ENCODE measurements at places on chromosomes 5 and 9.

- no peak for DNase-seq
Measured at GRCh38 chr9:133862585-133863256, 124.6 kb upstream of the SARDH start.

GRCh38 chr5:159471904-159472303 is 141.6 kb upstream of the IL12B start:
- DNase-seq, result no peak

DNA sequence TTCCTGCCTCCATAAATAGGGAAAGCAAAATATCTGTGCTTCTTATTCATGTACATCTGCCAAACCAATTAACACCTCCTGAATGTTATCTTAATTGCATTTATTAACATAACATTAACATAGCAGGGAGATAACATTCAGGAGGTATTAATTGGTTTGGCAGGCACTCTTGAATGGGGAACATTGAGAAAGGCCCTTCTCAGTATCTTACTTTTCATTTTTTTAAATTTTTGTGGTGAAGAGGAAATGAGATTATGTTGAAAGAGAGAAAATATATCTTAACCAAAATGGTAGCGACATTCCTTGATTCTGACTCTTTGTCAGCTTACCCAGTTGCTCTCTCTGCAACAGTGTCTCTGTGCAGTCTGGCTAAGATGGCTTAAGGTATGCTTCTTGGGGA is 100.4 kb upstream of the TLE1 start:
- DNase-seq, result no peak

GRCh38 chr9:108463932-108464606 is 391.7 kb downstream of the ACTL7B start:
- no peak for DNase-seq

- DNase-seq, result no peak
Measured at GRCh38 chr9:133647148-133647547, 11.0 kb downstream of the DBH start.

GRCh38 chr9:118395415-118395814 is 691.2 kb downstream of the TLR4 start:
- no peak for DNase-seq

- no peak for DNase-seq
Measured at GRCh38 chr9:37921168-37921510, 17.2 kb upstream of the SLC25A51 start.

DNA sequence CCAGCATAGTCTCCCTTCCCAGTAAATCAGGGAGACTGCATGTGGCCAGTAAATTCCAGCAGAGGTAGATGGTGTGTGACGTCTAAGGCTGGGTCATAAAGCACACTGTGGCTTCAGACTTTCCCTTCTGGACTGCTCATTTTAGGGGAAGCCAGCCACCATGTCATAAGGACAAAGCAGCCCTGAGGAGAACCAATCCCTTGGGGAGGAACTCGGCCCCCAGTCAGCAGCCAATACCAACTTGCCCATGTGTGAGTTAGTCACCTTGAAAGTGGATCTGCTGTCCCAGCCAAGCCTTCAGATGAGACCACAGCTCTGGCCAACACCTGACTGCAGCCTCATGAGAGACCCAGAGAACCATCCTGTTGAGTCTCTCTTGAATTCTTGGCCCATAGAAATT is 14.7 kb upstream of the NINJ1 start:
- DNase-seq, result no peak

DNA sequence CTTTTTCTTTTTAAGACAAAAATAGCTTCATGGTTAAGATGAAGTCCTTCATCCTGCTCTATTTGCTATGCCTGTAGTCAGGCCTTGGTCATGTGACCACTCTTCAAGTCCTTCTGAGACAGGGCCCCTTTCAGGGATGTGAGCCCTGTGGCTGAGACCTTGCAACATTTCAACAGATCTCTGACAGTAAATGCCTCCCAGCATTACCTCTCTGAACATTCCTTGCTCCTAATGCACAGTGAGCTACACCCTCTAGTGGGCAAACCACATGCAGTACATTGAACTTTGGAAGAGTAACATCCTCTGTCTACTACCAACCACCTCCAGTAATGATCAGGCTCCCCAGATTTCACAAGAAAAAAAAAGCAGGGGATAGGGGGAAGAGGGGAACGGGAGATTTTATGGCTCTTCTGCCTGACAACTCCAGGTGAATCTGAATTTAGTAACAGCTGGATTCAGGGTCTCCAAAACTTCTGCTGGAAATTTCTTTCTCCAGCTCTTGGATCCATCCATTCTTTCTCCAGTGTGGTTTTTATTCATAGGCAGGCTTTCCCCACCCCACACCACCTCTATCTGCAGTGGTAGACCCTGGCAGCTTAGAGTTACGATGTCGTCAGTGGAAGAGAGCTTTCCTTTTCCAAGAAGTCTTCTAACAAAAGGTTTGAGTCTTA is 8.9 kb upstream of the FBXO38 start:
- DNase-seq, result no peak

DNA sequence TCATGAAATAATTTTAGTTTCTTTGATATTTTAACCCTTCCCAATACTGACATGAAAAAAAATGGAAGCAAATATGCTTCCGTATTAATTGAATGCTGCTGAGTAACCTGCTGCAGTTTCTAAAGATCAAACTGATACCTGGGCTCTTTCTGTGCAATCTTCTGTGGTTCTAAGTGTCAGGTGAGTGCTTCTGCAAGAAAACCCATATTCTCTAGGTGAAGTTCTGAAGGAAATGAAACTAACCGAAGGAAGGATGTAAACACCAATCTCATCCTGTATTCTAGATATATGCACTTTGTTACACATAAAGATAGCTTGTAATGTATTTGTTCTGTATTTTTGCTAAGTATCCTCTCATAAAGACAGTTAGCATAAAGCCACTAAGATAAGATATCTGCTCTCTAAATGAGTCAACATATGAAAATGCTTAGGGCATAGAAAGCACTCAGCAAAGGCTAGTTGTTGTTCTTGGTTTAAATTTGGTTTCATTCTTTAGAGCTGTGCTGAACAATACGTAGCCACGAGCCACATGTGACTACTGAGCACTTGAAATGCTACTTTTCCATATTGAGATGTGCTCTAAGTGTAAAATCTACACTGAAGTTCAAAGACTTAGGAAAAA is 52.0 kb downstream of the ITGA2 start:
- no peak for DNase-seq

- DNase-seq, result no peak
Measured at GRCh38 chr9:127437497-127438264, 13.5 kb downstream of the ZNF79 start.

DNA sequence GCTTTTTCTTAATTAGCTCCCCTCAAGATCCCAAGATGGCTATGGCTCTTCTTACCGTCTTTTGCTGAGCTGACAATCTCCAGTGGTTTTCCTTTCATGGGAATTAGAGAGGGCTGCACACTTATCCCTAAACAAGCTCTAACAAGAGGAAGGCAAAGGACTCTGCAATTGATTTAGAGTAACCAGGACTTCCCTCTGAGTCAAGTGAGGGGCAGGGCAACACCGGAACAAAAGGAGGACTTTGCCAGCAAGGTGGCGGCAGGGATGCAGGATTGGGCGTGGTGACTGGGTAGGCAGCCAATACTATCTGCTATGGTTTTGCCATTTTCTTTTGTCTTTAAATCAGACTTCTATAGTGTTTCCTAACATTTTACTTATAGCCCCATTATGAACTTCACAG is 9.8 kb downstream of the SLC44A1 start:
- no peak for DNase-seq

- no peak for DNase-seq
Measured at GRCh38 chr5:20572614-20573013, 584.6 kb upstream of the CDH18 start.

- no peak for DNase-seq
Measured at GRCh38 chr9:3214741-3215140, 311.1 kb downstream of the RFX3 start.

- DNase-seq, result no peak
Measured at GRCh38 chr9:91198405-91198804, 163.3 kb downstream of the AUH start.

GRCh38 chr5:50808406-50808805 is 142.0 kb downstream of the PARP8 start:
- no peak for DNase-seq

DNA sequence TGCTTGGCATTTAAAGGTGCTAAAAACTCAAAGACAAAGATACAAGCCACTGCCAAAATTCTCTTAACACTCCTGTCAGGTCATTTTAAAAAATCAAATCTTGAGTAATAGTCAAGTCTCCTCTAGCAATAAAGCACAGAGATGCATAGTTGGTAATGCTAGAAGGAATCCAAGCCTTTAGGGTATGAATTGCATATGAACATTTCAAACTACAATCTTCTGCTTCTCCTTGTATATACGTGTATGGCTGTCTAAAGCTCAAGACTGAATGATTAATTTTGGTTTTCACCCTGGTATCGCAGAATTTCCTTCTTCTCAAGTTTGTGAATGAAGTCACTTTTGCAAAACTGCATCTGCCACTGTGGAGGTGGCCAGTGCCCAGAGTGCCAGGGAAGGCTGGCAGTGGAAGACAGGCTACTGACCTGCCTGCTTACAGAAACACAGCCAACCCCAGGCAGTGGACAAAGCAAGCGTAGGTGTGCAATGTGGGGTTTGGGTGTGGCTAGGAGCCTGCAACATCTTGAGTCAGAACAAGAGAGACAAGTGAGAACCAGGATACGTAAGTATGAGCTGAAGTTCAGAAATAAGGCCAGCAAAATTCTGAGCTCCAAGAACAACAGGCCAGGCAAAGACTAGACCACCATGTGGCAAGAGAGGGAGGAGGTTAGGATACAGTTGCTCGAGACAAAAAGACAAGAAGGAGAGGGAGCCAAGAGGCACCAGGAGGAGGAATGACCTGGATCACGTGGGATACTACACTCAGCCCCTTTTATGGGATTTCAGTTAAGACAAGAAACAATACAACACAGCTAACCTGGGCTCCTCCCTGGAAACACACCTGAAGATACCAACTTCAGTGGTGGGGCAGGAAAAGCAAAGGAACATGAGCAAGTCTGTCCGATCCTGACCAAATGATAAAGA is 22.6 kb downstream of the MYO10 start:
- DNase-seq, result no peak

- no peak for DNase-seq
Measured at GRCh38 chr5:1127959-1128785, 16.3 kb upstream of the SLC12A7 start.

DNA sequence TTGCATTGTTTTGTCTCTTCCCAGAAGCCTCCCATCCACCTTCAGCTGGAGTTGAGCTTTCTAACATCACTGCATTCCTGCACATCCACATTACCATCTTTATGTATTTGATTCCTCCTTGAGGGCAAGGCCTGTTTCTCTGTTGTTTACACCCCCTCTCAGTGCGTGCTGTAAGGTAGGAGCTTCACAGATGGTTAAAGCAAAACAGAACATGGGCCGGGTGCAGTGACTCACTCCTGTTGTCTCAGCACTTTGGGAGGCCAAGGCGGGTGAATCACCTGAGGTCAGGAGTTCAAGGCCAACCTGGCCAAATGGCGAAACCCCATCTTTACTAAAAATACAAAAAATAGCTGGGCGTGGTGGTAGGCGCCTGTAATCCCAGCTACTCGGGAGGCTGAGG is 110.9 kb downstream of the KCNIP1 start:
- no peak for DNase-seq

GRCh38 chr9:118896324-118897000 is 472.8 kb downstream of the BRINP1 start:
- no peak for DNase-seq

DNA sequence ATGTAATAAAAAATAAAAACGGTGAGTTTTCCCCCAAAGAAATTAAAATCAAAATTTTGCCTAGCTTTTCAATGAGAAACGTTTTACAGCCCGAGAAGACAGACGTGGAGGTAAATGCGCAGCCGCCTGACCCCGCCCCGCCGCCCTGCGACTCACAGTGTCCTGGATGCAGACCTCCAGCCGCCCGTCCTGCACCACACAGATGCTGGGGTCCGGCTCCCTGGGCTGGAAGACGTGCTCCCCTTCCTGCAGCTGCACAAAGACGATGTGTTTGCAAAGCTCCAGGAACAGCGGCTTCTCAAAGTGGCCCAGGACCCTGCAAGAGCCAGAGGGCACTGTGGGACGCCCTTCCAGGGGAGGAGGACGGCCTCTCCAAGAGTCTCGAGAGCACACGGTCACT is 7.7 kb downstream of the PNPLA7 start:
- DNase-seq, result no peak

DNA sequence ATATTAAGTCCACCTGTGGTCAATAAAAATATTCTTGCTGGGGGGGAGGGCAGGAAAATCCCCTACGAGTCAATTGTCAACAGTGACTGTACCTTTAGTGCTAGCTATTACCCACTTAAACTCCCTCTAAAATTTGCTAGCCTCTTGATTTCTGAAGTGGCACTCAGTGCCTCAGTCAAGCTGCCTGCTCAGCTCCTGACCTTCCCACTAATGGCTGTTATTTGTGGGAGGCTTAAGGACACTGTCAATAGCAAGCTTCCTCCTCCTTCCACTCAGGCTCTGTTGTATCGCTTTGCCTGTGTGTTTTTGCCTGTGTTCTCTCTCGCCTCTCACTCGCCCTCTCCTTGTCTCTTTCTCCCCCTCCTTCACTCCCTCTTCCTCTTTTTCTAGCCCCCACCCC is 140.8 kb downstream of the BNC2 start:
- DNase-seq, result no peak

GRCh38 chr5:134794082-134794481 is 35.5 kb downstream of the DDX46 start:
- no peak for DNase-seq

- DNase-seq, result no peak
Measured at GRCh38 chr9:31302620-31303418, 1081.6 kb upstream of the ACO1 start.

GRCh38 chr5:159965031-159965837 is 43.7 kb upstream of the TTC1 start:
- DNase-seq, result no peak

- no peak for DNase-seq
Measured at GRCh38 chr5:62718324-62718723, 139.7 kb downstream of the LRRC70 start.

GRCh38 chr9:11915699-11916098 is 777.5 kb upstream of the TYRP1 start:
- DNase-seq, result no peak

DNA sequence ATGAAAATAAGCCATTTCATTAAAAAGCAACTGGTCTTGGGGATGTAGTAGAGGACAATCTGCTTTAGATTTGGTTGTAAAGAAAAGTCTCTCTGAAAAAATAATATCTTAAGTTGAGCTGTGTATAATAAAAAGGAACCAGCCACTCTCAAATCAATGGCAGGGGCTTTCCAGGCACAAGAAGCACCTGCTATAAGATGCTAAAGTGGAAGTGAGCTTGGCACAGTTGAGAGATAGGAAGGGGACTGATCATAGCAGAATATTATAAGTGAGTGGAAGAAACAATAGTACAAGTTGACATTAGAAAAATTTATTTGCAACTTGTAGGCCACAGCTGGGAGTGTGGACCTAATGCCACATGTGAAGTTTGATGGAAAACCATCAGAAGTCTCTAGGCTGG is 28.1 kb upstream of the SPINK5 start:
- DNase-seq, result no peak

DNA sequence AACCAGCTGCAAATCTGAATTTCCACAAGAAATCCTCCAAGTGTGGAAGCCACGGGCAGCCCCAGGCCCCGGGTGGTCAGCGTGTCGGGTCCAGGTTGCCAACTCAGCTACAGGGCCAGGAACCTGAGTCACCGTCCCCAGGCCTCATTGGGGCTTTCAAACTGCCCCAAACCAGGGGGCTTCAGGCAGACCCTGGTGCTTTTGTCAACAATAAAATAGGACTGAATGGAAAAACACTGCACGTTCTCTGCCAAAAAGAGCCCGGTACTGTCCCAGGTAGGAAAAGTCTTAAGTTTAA is 24.0 kb downstream of the GFPT2 start:
- no peak for DNase-seq

All from activated T-cell treated with anti-CD3 and anti-CD28 coated beads for 1 hour (primary cell).